Activated CD8-positive, alpha-beta memory T cell treated with anti-CD3 and anti-CD28 coated beads, Interleukin-2, amount 10 ng/mL, durations not matched to agents 7 days and 5 days (primary cell): ENCODE measurements at places on chromosomes 5 and 9. TPM values are rescaled to one million over a fixed set of nuclear protein-coding genes. Genes with fewer than 3 reads are reported as not detected.

Gene GFM2
- 22.6 TPM for total RNA-seq

Gene NR4A3
- total RNA-seq: 3.6 TPM

Gene PCDHB2
- not detected for total RNA-seq

Gene MEIKIN
- total RNA-seq: not detected

Gene AFAP1L1
- not detected for total RNA-seq

Gene ARHGEF28
- not detected for total RNA-seq

Gene ZNF484
- total RNA-seq: 11.9 TPM

Gene BTNL8
- total RNA-seq: not detected

Gene ARSI
- total RNA-seq: not detected

Gene CDX1
- total RNA-seq: not detected

Gene RACK1
- 1,565 TPM for total RNA-seq

Gene ARHGEF37
- 0.37 TPM for total RNA-seq

Gene ASPN
- total RNA-seq: not detected

Gene SOX30
- total RNA-seq: not detected

Gene BTNL9
- total RNA-seq: not detected

Gene MLLT3
- total RNA-seq: 55.9 TPM

Gene PRDM9
- not detected for total RNA-seq

Gene ENTPD8
- not detected for total RNA-seq

Gene RAD17
- 26.4 TPM for total RNA-seq

Gene GABRA1
- total RNA-seq: not detected

Gene RXFP3
- not detected for total RNA-seq

Gene SLC6A19
- total RNA-seq: not detected

Gene PCDHB6
- total RNA-seq: not detected

Gene ZNF883
- not detected for total RNA-seq

Gene ZER1
- total RNA-seq: 18.2 TPM

Gene APBA1
- total RNA-seq: 3.6 TPM

Gene CDK5RAP2
- total RNA-seq: 79.8 TPM
